Caki2 (cell line): ENCODE measurements at places on chromosomes 6 and 20.

- DNase-seq = peak; percentile 44
Measured at GRCh38 chr20:25065625-25066338, 7.8 kb upstream of the ACSS1 start.

DNA sequence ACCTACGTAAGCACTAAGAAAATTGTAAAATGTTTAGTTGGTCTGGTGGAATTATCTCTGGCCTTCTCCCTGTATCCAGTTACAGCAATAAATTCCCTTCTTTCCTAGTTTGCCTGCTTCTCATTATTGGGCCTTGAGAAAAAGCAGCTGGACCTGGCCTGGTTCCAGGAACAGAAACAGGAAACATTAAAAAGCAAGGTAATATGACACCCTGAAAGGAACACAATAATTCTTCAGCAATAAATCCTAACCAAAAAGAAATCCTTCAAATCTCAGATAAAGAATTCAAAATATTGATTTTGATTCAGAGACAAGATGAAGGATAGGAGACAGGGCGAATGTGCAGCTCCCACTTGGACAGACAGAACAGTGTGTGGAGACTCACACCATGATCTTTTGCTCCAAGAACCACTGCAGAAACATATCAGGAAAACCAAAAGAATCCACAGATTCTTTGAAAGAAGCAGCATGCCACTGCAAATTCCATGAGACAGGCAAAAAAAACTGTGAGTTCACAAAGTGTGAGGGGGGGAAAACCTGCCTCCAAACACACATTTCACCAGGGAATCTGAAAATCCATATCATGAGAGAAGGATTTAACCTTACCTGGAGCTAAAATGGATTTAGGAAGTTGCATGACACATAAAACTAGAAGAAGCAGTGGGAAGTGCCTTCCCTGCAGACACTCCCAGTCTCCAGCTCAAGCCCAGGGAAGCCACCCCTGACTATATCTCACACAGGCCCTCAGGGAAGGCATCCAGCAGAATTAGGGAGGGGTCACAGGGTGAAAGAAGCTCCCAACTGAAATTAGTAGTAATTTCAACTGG is 28.9 kb downstream of the TREM1 start:
- DNase-seq = no peak

DNA sequence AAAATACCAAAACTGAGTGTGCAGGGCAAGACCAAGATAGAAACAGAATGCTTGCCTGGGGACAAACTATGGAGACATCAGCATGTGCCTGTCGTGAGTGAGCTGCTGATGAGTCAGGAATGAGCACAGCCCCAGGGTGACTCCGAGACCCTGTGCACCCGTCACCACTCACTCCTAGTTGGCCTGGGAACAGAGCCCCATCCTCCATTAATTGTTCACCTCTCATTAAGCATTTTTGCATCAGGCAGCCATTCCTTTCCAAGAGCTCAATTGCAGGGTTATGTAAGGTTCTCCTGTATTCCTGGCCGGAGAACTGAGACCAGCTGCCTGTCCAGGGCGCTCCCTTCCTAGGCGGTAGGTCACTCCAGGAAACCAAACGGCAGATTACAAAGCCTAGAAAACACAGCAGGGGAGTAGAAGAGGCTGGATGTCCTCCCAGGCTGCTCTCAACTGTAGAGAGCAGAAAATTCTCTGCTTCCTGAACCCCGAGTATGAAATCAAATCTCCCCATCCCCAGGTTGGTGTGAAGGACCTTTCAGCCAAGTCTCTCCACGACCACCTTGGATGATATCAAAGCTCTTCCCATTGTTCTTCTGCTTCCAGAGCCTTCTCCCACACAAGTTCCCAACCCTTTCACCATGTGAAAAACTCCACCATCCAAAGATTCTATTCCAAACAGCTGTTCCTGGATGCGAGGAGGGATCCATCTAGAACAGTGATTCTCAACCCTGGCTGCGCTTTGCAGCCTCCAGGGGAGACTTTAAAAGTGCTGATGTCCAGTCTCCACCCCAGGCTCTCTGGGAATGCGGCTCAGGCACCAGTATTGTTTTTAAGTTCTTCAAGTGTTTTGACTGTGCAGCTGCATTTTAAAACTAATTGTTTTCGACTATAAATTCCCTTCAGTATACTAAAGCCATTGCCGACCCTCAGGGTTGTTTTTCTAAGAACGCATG is 532.6 kb upstream of the JARID2 start:
- no peak for DNase-seq

DNA sequence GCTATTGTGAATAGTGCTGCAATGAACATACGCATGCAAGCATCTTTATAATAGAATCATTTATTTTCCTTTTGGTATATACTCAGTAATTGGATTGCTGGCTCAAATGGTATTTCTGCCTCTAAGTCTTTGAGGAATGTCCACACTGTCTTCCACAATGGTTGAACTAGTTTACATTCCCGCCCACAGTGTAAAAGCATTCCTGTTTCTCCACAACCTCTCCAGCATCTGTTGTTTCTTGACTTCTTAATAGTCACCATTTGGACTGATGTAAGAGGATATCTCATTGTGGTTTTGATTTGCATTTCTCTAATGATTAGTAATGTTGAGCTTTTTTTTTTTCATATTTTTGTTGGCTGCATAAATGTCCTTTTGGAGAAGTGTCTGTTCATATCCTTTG is 208.7 kb downstream of the PHF3 start:
- no peak for DNase-seq

DNA sequence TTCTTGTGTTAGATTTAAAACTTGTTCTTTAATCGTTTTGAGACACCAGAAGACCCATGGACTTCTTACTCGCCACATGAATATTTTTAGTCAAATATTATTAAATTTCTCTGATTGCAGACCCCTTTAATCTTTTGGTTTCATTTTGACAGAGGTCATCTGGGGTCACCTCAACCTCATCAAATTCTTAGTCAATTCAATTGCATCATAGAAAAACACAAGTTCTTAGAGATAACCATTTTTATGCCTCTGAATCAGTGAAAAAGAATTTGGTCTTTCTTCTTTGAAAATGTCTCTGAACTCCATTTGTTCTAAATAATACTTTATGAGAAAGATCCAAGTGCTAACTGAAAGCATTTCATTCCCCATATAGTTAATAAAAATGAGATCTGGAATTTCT is 55.2 kb upstream of the CBLN4 start:
- DNase-seq = no peak
